ENCODE measurements at places on chromosomes 7 and 10.
A peak's percentile ranks its signal among the peaks of the same experiment; 100 is the strongest.

- DNase-seq = no peak
Observed at GRCh38 chr10:52959810-52960209, 187.2 kb upstream of the MBL2 start.

DNA sequence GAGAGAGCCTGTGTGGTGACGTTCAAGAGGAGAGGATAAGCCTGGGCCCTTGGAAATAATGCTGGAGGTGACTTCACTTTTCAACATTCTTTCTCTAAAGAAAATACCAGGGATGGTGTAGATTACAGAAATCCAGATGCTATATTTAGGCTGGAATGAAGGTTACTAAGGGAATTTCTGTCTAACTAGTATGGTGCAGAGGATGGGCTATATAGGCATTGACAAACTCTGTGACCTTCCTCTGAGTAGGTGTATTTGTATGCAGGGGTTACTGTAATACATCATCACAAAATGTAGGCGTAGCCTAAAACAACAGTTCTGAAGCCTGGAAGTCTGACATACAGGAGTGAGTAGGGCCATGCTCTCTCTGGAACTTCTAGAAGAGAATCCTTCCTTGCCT is 155.3 kb upstream of the INHBA start:
- DNase-seq = no peak

DNA sequence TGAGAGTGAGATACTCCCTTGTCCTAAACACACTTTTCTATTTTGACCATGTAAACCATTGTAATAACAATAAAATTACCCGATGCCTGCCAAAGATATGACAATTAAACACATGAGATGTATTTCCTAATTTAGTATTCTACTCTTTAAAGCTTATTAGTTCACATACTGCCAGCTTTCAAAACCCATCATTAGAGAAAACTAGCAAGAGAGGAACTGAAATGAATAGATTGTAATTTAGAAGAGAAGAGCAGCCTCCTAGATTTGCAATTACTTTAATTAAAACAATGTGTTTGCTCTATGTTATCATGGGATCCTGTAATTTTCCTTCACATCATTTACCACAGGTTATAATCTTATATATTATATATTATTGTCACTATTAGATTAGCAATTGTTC is 428.2 kb downstream of the THSD7A start:
- DNase-seq = no peak

DNA sequence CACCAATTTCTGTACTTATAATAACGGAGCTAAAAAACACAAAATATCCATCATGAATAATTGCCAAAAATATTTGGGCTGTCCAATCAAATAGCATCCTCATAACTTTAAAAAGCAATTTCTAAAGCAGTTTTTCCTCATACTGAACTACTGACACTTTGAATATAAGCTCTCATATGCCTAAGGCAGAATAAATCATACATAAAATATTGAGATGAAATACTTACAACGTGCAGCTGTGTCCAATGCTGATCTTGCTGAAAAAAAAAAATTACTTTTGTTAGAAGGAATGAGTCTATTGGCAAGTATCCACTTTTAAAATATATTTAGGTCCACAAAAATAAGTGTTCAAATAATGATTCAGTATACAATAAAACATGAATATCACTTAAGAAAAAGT is 24.2 kb downstream of the FAM3C start:
- no peak for DNase-seq

GRCh38 chr7:88357781-88358525 is 51.3 kb upstream of the STEAP4 start:
- no peak for DNase-seq

DNA sequence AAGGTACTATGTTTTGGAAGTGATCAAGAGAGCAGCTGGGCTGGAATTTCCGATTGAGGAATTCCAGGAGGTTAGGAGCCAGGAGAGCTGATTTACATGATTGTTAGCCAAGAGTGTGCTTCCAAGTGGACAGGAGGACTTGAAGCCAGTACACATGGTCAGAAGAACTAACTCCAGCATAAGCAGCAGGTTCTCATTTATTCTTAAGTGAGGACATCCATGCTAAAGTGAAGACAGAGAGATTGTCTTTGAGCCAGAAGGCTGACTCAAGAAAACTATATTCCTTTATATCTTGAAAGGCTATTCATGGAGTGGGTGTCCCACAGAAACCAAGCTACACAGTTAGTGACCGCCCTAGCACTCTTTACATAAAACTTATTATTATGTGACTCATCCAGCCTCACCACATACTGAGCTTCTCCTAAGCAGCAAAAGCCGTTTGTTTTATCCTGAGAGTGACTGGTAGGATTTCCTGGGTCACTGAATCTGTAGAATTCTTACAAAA is 56.7 kb upstream of the SEMA3A start:
- no peak for DNase-seq

- DNase-seq = no peak
Observed at GRCh38 chr7:35725280-35725680, 30.3 kb upstream of the HERPUD2 start.

- no peak for DNase-seq
Observed at GRCh38 chr7:50358041-50358705, 53.7 kb downstream of the IKZF1 start.

DNA sequence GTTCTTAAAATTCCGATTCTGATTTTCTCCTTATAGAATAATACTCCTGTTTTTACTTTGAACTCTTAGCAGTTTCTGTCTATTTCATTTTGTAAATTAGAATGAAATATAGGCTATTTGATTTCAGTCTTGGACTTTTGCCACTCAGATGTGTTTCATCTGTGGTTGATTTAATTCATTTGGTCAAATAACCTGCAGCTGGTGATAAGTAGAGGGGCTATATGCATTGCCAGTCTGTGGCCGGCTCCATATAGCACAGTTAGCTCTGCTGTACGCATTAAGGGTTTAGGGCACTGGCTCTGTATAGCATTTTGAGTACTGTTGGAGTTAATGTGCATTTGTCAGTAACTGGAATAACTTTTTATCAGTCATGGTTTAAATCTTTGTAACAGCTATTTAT is 35.7 kb downstream of the RBM33 start:
- DNase-seq = no peak

- DNase-seq = no peak
Observed at GRCh38 chr10:103620352-103620740, 126.8 kb downstream of the NEURL1 start.

GRCh38 chr10:49518982-49519578 is 19.8 kb downstream of the ERCC6 start:
- DNase-seq = peak; percentile 24

DNA sequence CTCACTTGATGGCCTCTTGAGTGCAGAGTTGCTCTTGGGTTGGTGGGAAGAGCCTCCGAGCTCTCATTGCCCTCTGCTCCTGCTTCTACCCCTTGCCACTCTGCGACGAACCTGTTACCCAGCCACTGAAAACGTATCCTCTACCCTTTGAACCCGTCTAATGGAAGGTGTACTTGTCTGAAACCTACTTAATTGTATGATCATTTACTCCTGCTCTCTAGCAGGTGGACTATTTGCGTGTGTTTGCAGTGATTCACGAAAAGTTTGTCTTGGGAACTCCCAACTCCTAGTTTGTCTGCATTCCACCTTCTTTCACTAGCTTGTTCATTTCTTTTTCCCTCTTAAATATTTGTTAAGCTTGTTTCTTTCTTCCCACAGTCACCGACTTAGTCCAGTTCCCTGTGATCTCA is 503 bp downstream of the CROT start:
- DNase-seq = no peak

DNA sequence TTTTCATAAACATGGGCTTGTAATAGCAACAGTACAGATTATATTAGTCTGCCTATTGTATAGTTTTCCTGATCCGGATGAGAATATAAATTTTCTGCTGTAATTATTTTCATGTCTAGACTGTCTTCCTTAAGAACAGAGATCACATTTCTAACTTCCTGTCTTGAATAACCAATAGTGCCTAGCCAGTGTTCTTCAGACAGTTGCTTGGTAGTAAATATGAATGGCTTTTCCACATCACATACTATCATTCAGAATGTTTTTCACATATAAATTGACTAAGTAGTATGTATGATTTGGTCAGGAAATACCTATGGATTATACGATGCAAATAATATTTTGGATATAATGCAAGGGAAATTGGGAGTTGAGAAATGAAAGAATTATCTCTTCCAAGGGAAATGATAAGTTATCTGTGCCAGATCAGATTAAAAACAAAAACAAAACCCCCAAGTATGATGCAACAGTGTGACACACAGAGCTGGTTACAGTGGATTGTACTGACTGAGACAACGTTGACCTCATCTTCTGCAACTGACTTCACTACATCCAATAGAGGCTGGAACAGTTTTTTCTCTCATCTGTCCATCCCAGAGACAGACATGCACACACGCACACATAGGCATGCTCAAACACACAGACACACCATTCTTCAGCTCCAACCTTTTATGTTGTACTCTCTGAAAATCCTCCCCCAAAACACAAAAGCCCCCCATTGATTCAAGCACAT is 16.4 kb downstream of the ITGA8 start:
- DNase-seq = no peak

DNA sequence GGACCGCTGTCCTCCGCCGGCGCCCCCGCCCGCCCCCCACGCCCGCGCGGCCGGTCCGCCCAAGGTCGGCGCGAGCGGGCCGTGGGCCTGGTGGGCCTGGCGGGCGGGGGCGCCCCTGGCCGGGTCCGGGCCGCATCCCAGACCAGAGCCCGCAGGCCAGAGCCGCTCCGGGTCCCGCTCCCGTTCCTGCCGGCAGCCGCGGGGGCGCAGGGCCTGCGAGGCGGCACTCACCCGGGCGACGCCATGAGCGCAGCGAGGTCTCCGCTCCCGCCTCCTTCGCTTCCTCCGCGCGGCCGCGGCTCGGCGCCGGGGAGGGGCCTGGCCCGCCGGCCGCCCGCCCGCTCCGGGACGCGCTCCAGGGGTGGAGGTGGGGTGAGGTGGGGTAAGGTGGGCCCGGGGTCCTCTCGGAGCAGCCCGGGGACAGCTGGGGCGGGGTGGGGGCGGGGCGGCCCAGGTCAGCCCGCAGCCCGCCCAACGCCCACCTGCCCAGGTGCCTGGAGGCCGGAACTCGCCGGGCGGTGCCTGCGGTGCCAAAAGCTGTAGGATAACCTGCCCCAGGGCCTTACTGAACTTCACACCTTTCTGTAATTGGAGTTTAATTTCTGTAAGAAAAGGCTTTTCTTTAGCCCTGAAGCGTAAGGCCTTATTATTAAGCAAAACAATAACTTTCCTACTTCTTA is at the start of gene URGCP:
URGCP (minus strand) TSS at position 266 of the 680 bp plus-strand sequence; CDS start at position 245, 21 bp downstream.
- peak; percentile 64 for DNase-seq

- DNase-seq = no peak
Observed at GRCh38 chr10:130575756-130576285, 439.6 kb downstream of the GLRX3 start.

- no peak for DNase-seq
Observed at GRCh38 chr10:48520184-48520506, 84.7 kb downstream of the ARHGAP22 start.

GRCh38 chr10:123995082-123995460 is 98.3 kb downstream of the CHST15 start:
- DNase-seq = no peak

DNA sequence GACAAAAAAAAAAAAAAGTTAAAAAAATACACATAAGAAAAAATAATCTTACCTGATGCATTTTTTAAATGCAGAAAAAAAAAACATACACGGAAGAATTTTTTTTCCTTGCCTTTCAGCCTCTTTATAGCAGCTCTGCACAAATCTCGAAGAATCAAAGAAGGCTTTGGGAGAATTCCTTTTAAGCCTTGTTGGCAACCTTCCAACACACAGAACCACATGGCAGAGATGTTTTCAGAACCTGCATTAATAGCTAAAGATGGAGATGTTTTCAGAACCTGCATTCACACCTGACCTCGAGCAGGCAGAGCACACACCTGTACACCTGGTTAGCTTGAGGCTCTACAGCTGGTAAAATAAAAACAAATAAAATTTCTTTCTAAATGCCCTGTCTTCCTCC is 65.6 kb downstream of the DOCK4 start:
- no peak for DNase-seq

GRCh38 chr7:135672560-135673359 is 10.4 kb downstream of the STMP1 start:
- no peak for DNase-seq

DNA sequence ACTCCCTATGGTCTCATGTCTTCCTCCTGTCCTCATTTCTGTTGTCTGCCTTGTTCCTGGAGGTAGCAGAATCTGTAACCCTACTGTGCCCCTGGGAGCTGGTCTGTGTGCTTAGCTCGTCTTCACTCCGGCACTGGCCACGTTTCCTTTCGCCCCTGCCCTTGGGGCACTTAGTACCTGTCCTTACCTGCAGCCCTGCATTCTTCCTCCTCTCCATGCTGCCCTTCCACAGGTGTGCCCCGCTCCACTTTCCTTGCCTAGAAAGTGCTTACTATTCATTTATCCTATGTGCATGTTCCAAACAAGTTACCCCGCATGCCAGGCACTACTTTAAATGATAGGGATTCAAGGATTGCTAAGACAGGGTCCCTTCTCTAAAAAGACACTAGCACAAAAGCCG is 199.9 kb upstream of the ZMIZ1 start:
- no peak for DNase-seq

GRCh38 chr10:5684971-5685763 is 529 bp downstream of the TASOR2 start:
- DNase-seq = peak; percentile 62

DNA sequence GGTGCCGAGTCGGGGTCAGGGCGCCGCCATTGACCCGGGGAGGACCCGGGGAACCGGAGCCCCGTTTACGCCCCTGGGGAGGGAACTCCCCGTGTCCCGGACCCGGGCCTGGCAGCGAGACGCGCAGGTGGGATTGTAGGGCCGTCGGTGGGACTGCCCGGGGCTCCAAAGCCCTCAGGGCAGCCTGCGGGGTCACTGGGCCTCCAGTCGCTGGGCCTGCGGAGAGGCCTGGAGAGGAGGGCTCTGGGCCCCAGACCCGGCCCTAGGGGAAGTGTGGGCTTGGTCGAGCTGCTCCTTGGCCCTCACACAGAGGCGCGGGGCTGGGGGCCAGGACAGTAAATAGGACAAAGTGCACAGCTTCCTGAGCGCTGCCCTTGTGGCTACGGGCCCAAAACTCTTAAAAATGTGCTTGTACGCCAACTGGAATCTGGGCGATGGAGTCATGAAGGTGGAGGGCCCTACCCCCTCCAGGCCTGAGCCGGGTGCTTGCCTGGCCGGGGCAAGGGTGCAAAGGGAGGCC is 657 bp downstream of the ECHDC3 start:
- peak; percentile 41 for DNase-seq

- no peak for DNase-seq
Observed at GRCh38 chr10:58695022-58695421, 182.3 kb downstream of the BICC1 start.

DNA sequence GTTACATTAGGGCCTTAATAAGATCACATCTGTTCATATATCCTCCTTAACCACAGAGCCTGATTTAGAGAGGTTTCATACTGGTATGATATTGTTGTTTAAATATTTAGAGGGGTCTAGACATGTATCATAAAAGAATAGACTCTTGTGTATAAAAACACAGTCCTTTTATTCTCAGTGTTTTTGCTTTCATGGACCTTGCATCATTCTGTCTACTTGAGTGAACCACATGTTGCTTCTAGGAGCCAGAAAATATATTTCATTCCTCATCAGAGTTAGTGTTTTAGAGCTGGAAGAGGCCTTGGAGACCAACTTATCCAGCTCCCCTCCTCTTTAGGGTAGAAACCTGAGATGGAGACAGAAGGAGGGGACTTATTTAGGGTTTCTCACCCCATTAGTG is 312.8 kb downstream of the LRMDA start:
- no peak for DNase-seq
